NCI-H2227 treated with DMSO at 0.1 percent for 48 hours (cell line): ENCODE measurements at places on chromosomes 7 and 10.

GRCh38 chr7:922334-923107 is 32.0 kb downstream of the ADAP1 start:
- DNase-seq, result no peak

GRCh38 chr7:16967300-16967811 is 85.6 kb upstream of the AGR3 start:
- DNase-seq, result no peak

DNA sequence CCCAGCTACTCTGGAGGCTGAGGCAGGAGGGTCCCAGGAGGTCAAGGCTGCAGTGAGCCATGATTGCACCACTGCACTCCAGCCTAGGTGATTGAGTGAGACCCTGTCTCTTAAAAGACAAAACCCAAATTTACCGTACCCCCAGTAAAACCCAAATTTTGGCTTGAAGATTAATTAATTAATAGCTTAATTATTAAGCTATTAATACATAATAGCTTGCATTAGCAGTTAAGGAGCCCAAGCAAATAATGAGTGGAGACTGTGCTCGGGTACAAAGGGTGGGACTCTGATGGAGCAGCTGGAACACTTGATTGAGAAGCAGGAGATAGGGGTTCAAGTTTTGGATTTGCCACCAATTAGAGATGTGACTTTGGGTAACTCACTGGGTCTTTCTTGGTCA is 28.9 kb downstream of the NRF1 start:
- DNase-seq, result no peak

GRCh38 chr7:150978126-150978789 is at the start of gene KCNH2:
KCNH2 (minus strand) TSS chr7:150978321; CDS start chr7:150977913, 408 bp downstream.
- DNase-seq, result peak; percentile 79

DNA sequence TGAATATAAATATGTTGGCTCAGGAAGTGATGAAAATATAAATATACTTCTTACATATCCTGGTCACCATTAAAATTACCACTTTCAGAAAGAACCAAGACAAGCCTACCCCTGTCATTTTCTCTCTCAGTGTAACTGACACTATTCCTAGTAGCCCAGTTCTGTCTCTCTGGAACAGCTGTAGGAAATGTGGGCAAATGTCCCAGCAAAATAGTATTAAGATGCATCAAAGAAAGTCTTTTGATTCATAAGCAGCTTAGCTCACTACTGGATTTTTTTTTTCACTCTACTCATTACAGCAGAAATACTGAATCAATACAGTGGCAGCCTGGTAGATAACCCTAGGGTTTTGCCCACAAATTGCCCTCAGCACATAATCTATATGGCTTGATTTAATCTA is 290.9 kb downstream of the DNAJB9 start:
- no peak for DNase-seq

GRCh38 chr10:97490592-97490991 is 7.6 kb downstream of the MMS19 start:
- no peak for DNase-seq

- no peak for DNase-seq
Measured at GRCh38 chr7:105010504-105011130, 3.4 kb upstream of the KMT2E start.

DNA sequence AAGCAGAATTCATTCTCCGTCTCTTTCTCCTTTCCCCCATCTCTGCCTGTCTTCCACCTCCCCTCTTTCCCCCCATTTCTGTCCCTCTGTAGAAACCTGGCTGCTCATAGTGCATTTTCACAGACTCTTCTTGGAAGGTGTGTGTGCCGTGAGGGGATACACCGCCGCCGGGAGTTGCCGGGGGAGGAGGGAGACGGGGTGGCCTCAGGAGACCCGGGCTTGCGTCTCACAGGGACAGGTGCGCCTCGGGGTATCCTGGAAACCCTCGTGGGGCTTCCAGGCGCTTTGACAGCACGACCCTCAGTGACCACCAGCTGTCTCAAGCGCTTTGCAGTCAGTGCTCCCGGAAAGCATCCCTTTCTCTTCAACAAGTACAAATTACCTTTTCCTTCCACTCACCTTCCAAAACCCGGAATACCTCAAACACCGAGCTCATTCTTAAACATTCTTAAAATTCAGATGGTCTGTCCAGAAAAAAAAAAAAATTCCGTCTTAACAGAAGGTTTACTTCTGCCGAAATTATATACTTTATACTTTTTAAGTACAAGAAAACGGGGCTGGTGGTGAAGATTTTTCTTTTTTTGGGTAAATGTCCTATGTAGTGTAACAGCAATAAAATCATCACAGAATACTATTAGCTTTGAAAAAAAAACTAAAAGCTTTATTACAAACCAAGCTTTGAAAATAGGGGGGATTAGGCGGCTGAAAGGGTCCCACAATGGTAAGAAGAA is 8.2 kb downstream of the EMX2 start:
- DNase-seq, result no peak

DNA sequence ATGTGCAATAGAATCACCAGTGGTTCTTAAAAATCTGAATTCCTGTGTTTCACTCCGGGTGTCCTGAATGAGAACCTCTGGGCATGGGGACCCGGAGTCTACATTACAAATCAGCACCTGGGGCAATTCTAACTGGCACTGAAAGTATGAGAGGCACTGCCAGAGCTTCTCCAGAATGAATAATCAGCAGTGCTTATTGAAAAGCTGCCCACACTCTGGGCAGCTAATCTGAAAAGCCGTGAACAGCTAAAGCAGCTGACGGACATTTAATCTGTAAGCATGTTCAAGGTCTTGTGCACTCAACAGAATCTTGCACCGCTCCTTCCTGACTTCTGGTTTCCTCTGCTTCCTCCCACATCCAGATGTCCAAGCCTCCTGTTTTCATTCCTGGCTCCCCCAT is 113.3 kb upstream of the KIF5B start:
- no peak for DNase-seq

DNA sequence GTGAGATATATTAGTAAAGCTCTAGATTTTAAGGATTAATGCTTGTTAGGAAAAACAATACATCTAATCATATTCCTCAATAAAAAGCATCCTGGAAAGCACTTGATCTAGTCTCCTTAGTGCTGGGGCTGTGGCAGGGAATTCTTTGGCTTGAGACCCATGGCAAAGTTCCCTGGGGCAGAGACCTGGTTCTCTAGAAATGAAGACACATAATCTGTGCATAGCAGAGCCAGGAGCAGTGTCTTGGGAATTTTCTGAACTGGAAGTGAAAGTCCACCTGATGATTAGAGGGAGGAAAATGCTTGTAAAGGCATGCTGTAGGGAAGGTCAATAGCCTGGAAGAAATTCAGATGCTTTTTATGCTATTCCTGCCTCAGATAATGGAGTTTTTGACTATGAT is 247.4 kb downstream of the CDK14 start:
- no peak for DNase-seq
